ENCODE measurements at places on chromosomes 11 and 22.

GRCh38 chr11:75355051-75355450, 3.6 kb upstream of the ARRB1 start:
- peak; percentile 19 for DNase-seq

- DNase-seq = no peak
These were observed 2.4 kb downstream of the C11orf96 start for GRCh38 chr11:43944761-43945311.

- no peak for DNase-seq
These were observed 211.9 kb downstream of the BLID start for GRCh38 chr11:121904148-121904547.

DNA sequence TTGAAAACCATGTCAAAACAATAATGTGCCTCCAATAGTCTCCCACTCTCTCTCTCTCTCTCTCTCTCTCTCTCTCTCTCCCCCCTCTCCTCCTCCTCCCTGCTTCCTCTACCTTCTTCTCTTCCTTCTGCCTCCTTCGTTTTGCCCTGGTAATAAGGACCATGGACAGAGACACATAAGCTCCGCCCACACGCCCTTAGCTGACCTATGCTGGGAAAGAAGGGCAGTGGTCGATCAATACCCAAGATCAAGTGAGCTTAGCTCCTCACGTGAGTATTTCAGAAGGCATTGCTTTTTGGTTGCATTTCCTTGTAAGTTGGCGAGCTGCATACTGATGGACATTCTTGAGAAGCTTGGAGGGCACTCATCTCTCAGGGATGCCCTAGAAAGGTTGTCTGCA, 194.8 kb downstream of the MIAT start:
- no peak for DNase-seq

DNA sequence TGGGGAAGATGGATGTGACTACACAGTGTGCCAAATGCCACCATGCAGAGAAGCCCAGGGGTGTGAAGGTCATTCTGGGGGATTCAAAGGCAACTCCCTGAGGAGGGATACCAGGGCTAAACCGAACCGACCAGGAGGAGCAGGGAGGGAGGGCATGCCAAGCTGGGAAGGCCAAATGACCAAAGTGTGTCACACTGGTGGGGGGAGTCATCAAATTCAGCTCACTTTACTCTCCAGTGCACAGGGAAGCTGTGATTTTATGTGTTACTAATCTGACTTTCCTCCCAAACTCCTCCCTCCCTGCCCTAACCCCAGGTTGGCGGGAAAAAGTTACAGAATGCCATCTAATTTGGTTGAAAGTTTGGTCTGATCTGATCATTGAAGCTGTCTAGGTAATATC, 29.7 kb upstream of the TSKU start:
- no peak for DNase-seq

DNA sequence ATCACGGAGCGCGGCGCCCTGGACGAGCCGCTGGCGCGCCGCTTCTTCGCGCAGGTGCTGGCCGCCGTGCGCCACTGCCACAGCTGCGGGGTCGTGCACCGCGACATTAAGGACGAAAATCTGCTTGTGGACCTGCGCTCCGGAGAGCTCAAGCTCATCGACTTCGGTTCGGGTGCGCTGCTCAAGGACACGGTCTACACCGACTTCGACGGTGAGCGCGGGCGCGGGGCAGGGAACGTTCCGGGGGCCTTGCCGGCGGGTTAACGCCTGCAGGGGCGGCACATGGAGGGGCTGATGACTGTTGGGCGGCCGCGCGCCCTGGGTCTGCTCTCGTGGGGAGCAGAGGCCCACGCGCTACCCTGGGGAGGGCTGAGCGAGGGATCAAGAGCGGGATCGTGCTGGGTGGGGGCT, 1.0 kb downstream of the PIM3 start:
- no peak for DNase-seq

DNA sequence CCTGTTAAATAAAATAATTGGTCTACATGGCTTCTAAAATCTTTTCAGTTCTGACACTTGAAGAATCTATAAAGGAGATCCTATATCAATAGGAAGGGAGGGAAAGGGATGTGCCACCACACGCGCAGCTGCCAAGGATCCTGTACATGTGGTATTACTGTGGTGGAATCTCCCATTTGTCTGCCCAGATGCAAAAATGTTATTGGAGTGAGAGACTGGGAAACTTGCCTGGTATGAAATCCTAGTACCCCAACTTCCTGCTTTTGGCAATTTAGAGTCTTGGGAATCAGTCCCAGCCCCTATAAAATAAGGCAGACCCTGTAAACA, 81.9 kb upstream of the PICALM start:
- DNase-seq = no peak

DNA sequence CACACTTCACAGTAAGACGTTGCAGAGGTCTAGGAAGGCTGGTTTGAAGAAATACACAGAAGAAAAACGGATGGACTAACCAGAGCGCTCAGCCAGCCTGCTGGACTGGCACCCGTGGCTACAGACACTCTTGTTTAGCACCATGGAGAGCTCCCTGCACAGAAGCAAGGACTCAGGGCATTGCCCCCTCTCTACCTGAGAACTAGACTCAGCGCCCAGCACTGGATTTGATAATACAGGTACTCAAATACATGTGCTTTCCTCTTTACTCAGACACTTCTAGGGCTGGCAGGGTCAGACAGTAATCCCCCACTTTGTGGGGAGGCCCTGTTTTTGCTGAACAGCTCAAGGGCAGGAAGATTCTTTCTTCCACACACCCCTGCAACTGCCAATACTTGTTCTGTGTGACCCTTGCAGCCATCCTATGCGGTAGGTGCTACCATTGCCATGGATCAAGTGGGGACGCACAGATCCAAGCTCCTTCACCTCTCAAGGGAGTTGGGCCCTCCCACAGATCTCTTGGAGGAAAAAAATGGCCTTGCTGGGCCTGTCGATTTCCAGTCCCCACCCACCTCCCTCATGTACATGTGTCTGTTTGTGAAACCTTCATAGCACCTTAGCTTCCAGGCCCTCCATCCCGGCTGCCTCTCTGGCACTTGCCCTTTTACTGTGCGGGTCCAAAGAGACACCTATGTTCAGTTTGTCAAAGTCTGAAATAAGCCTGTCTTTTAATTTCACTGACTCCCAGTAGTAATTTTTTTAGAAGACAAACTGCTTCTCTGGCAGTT, 5.1 kb upstream of the P2RX6 start:
- no peak for DNase-seq

- DNase-seq = no peak
These were observed 20.2 kb upstream of the CSF2RB start for GRCh38 chr22:36893262-36893661.

DNA sequence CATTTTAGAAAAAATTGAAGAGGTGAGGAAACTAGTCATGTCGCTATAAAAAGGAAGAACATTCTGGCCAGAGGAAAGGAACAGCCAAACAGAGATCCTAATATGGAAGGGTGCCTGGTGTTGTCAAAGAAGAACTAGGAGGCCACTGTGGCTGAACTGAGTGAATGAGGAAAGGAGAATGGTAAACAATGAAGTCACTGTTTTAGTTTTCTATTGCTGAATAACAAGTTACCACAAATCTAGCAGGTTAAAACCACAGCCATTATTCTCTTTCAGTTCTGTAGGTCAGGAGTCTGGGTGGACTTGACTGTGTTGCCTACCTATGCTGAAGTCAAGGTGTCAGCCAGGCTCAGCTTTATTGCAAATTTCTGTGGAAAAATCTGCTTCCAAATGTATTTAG, 549.3 kb upstream of the CCDC90B start:
- no peak for DNase-seq

GRCh38 chr11:57497303-57498247, 17.9 kb downstream of the SLC43A1 start:
- DNase-seq = no peak

All from NCI-H446 treated with DMSO at 0.1 percent for 48 hours (cell line).